NCI-H187 treated with DMSO at 0.1 percent for 48 hours (cell line): ENCODE measurements at places on chromosomes 12 and 14.

DNA sequence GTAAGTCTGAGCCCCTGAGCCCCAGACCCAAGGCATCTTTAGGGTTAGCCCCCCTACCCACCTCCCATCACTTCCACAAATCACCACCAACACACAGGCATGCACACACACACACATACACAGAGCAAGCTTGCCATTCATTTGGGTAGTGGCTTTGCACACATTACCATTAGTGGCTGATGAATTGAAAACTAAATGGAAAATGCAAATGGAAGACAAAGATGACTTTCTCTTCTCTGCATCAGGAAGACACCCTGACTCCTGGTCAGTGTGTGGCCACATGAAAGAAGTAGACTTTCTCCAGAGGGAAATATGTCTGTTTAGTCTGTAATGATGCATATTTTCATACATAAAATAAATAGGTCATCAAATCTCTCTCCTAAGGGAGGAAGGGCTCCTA, 55.2 kb downstream of the CCDC60 start:
- DNase-seq: no peak

- no peak for DNase-seq
Measured at GRCh38 chr12:5655120-5655519, 223.2 kb downstream of the NTF3 start.

DNA sequence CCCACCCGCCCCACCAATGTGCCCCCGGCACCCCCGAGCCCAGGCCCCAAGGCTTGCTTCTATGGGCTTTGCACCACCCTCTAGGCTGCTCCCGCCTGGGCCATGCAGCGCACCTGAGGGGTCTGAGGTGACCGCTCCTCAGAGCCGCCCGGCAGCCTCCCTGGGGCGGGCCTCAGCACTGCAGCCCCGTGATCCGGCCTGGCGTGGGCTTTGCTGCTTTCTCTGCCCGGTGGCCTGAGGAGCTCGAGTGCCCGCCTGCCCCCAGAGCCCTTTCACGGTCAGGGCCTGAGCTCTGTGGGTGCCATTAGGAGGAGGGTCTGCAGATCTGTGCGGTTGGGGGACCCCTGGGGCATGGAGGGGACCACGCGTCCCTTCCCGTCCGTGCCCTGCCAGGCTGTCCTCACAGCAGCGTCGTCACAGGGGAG, 6.2 kb downstream of the MTA1 start:
- no peak for DNase-seq

DNA sequence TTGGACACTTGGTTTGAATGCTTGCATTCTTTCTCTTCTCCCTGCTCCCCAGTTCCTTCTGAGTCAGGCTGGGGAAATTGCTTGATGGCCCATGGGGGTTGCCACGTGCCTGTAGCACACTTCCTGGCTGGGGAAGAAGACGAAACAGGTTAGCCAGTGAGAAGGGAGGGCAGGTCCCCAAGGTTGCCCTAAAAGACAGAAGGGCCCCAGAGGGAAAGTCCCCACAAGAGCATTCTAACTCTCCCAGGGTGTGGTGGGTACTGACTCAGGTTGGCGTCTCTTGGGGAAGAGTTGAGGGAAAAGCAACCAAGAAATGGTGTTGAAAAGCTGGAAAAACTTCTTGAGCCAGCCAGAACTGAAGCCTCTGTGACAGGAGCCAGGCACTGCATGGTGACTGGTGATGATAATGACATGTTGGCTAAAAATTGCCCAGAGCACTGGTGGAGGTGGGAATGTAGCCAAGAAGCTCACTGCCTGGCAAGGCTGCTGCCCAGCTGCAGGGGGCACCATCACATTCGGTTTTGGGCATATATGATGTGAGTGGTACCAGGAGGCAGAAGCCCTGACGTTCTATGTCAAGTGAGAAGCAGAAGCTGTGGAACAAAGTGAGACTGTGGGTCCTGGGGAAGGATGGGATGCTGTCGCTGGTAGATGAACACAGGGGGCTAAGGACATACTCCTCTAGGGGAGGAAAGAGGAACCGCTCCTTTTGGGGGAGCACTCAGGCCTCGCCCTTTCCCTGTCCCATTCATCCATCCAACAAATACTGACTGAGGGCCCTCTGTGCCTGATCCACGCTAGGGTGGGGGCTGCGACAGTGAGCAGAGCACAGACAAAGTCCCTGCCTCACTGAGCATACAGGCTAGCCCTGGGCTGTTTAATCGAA, 8.1 kb upstream of the RABGGTA start:
- DNase-seq: no peak

- no peak for DNase-seq
Measured at GRCh38 chr12:75571204-75571603, 59.8 kb upstream of the KRR1 start.

DNA sequence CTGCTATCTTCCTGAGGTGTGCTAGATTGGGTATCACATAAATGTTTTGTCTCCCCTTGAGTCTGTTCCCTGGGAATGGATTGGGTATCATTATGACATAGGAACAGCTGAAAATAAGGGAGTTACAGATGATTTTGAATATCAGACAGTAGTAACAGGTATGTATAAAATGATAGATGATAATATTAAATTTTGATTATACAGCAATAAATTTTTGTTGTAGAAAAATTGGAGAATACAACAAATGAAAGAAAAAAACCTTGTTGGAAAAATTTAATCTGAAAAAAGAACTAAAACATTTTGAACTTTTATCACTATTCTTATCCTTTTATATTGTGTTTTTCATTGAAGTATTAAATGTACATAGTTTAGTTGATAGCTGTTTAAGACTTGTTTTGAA, 43.2 kb downstream of the FBXO34 start:
- DNase-seq: no peak

- DNase-seq: no peak
Measured at GRCh38 chr14:58060077-58060476, 91.9 kb downstream of the ARMH4 start.

GRCh38 chr12:25434515-25434914, 118.6 kb downstream of the LMNTD1 start:
- no peak for DNase-seq

DNA sequence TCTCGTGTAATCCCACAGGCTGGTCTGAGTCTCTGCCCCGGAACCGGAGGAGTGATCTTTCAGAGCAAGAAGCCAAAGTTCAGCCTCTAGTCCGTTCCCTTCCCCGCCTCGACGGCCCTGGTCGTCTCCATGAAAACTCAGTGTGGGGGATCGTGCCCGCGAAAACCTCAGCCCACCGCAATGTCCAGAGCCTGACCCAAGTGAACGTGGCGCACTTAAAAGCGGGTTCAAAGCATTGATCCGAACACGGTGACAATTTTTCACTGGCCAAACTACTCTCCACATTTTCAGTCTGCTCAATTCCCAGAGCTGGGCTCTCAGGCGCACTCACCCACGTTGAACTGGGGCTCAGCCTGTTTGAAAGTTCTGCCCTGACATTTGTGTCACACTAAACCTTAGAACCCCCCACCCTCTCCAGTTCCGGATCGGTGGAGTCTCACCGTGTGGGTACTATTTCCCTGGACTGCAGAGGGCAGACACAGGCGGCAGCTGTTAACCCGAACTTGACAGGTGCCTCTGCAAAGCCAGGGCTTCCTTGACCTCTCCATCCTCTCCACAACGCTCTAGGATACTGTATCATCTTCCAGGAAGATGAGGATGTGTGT, 886 bp upstream of the PRICKLE1 start:
- DNase-seq: no peak

GRCh38 chr14:69093631-69094421, 59.1 kb downstream of the DCAF5 start:
- DNase-seq: no peak

DNA sequence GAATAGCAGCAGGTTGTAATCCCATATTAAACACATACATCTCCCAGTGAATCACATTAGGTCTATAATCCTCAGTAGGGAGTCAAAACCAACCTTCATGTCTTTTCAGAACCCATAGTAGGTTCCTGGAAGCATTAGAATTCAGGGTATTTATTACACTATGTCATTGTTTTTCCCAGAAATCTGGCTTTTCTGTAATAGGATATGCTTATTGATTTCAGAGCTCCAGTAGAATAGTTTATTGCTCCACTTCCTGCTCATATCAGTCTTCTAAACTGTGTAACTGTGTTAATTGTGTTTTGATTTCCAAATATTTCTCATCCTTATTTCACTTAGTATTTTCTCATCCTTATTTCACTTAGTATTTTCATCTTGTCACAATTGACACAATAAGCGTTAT, 268.0 kb downstream of the CCDC59 start:
- no peak for DNase-seq

DNA sequence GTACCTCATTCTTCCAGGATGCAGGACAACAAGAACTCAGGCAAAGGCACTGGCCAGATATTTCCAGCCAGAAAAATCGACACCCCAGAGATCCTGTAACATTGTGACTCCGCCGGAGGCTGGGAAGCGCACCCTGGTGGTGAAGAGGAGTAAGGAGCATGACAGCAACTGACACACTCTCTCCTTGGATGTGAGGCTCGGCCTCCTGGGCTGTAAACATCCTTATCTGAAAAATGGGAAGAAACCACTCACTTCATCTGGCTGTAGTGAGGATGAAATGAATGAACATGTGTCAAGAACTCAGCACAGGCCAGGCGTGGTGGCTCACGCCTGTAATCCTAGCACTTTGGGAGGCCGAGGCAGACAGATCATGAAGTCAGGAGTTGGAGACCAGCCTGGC, 27.5 kb downstream of the TCHP start:
- DNase-seq: no peak

- no peak for DNase-seq
Measured at GRCh38 chr14:28758253-28758884, 8.2 kb upstream of the FOXG1 start.

DNA sequence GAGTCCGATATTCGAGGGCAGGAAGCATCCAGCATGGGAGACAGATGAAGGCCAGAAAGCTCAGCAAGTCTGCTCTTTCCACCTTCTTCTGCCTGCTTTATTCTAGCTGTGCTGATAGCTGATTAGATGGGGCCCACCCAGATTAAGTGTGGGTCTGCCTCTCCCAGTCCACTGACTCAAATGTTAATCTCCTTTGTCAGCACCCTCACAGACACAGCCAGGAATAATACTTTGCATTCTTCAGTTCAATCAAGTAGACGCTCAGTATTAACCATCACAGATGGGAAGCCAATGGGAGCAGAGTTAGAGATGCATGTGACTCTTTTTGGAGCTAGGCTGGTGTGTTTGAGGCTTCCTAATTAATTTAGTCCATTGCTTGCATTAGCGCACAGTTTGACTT, 17.0 kb downstream of the C12orf75 start:
- DNase-seq: no peak

DNA sequence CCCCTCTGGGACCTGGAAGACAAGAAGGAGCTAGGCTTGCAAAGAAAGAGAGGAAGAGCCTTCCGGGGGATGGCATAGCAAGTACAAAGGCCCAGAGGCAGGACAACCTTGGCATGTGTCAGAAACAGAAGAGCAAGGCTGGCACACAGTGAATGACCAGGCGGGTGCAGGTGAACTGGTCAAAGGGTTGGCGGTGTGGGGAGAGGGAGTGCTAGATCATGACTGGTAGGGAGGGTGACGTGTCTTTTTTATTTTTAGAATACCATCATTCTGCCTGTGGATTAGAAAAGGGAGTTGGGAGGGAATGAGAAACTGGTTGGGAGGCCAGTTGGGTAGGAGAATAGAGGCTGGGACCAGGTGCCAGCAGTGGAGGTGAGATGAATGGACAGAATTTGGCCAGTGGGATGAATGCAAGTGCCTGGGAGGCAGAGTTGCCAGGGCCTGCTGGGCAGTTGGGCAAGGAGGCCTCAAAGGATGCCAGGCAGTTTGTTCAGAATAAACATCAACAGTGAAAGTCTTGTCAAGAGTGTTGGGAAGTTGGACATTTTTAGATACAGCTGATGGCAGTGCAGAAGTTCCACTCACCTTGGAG, 168.3 kb downstream of the CACNA1C start:
- DNase-seq: no peak

- no peak for DNase-seq
Measured at GRCh38 chr14:35689000-35689460, 120.1 kb downstream of the RALGAPA1 start.

- no peak for DNase-seq
Measured at GRCh38 chr14:89325959-89326358, 91.1 kb downstream of the FOXN3 start.

GRCh38 chr14:73786636-73787485, 64.8 kb upstream of the PTGR2 start:
- no peak for DNase-seq

DNA sequence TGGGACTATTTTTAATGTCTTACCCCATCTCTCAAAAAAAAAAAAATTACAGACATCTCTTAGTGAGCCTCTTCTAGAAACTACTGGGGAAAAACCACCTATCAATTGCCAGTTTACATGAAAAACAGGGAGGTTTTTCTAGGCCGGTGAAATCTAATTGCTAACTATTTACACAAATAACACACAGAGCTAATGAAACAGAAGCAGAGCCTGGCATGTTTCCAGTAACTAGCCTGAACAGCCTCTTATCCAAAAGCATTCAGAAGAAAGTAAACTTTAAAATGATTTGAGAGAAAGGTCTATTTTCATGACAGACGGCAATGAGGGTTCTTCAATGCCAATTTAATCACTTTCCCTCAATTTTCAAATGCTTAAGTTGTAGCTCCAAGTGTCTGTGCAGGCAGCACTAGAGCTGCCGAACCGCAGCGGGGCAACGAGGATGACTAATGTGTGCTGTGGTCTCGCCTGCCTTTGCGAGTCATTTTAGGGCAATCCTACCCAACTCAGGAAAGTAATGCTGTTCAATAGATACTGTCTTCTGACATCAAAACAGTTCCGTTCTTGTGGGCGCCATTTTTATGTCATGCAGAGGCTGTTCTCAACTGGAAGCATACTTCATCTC, 84.6 kb downstream of the SETD3 start:
- DNase-seq: no peak

- DNase-seq: no peak
Measured at GRCh38 chr14:23174296-23175184, 8.9 kb downstream of the SLC7A8 start.

DNA sequence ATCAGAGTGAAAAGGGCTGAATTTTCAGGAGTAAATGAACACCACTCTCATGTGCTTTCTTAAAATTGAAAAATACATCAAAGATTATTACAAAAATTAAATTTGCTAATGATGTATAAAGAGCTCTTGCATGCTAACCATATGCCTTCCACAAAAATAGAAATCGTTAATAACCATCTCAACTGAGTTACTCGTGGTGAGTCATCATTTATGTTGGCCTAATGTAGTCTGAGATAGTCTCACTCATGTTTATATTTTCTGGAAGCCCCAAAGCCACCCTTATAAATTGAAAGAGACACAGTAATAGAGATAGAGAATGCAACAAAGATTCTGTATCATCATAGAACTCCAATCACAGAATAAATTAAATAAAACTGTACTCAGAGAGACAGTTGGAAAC, 131.2 kb downstream of the KCNH5 start:
- DNase-seq: no peak

- DNase-seq: no peak
Measured at GRCh38 chr14:103542605-103543088, 13.7 kb downstream of the TRMT61A start.
